ENCODE measurements at places on chromosomes 3 and 15. TPM values are rescaled to one million over a fixed set of nuclear protein-coding genes. Genes with fewer than 3 reads are reported as not detected.

GRCh38 chr3:8095724-8096123 lies 405.9 kb upstream of the LMCD1 start:
- H3K4me1 ChIP-seq: no peaks in the 10 kb centered on the region
- H3K27ac ChIP-seq: no peak overlapping the region
- H3K4me3 ChIP-seq: no peak overlapping the region
- H3K36me3 ChIP-seq: no peaks in the 10 kb centered on the region

- H3K4me3 ChIP-seq: no peak overlapping the region
- no peaks in the 10 kb centered on the region for H3K36me3 ChIP-seq
- DNase-seq: no peak
Observed at GRCh38 chr3:139318431-139318816, 25.4 kb upstream of the MRPS22 start.

GRCh38 chr3:167054926-167055325 lies 325.2 kb downstream of the ZBBX start:
- no peak overlapping the region for H3K27ac ChIP-seq
- H3K36me3 ChIP-seq: no peaks in the 10 kb centered on the region
- H3K27me3 ChIP-seq: no peaks in the 10 kb centered on the region
- H3K4me1 ChIP-seq: no peaks in the 10 kb centered on the region

DNA sequence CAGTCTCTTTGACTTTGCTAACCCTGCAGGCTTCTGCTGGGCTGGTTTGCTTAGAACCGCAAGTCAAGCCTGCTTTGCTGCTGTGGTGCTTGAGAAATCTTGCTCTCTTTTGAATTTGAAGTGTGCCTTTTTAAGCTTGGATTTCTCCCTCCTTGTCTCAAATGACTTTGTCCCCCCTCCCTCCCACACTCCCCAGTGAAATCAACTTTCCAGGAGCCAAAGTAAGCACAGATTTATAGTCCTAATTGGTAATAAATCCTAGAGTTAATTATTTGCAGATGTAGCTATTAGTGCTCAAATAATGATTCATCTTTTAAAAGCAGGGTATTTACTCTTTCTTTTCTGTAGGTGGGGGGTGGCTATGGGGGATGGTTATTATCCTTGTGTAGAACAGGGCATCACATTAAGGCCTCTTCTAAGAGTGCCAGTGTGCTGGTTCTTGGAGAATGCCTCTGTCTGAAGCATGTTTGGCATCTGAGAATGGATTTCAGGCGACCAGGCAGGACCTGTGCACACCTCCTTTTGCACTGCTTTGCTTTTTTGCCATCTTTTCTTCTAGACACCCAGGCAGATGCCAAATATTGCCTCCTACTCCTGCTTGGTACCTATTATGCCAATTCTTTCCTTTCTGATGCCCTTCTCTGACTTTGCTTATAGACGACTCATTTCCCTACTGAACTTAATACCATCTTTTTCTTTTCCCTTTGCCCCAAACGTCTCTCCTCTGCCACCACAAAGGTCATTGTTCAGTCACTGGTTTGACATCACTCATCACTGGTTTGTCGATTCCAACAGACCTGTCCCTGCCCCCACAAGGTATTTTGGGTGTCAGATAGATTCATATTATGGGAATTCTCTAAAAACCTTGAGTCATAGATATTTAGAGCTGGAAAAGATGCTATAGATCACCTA lies 50.7 kb downstream of the CLDN11 start:
- H3K27me3 ChIP-seq: no peaks in the 10 kb centered on the region
- H3K4me1 ChIP-seq: no peaks in the 10 kb centered on the region
- H3K4me3 ChIP-seq: no peak overlapping the region
- no peak overlapping the region for H3K27ac ChIP-seq
- no peaks in the 10 kb centered on the region for H3K36me3 ChIP-seq

- H3K4me1 ChIP-seq: peaks cover 48% of the 10 kb centered on the region
- peaks cover 80% of the 10 kb centered on the region for H3K36me3 ChIP-seq
- H3K4me3 ChIP-seq: no peak overlapping the region
- H3K27ac ChIP-seq: no peak overlapping the region
Observed at GRCh38 chr3:126464997-126465396, 10.7 kb downstream of the ZXDC start.

GRCh38 chr15:83818591-83818990 lies 164.7 kb downstream of the ADAMTSL3 start:
- no peaks in the 10 kb centered on the region for H3K36me3 ChIP-seq
- H3K4me3 ChIP-seq: no peak overlapping the region
- no peaks in the 10 kb centered on the region for H3K27me3 ChIP-seq
- DNase-seq: no peak

GRCh38 chr15:49185473-49185872 lies 15.4 kb downstream of the GALK2 start:
- no peaks in the 10 kb centered on the region for H3K36me3 ChIP-seq
- H3K27ac ChIP-seq: no peak overlapping the region
- no peak overlapping the region for H3K4me3 ChIP-seq
- no peaks in the 10 kb centered on the region for H3K27me3 ChIP-seq

DNA sequence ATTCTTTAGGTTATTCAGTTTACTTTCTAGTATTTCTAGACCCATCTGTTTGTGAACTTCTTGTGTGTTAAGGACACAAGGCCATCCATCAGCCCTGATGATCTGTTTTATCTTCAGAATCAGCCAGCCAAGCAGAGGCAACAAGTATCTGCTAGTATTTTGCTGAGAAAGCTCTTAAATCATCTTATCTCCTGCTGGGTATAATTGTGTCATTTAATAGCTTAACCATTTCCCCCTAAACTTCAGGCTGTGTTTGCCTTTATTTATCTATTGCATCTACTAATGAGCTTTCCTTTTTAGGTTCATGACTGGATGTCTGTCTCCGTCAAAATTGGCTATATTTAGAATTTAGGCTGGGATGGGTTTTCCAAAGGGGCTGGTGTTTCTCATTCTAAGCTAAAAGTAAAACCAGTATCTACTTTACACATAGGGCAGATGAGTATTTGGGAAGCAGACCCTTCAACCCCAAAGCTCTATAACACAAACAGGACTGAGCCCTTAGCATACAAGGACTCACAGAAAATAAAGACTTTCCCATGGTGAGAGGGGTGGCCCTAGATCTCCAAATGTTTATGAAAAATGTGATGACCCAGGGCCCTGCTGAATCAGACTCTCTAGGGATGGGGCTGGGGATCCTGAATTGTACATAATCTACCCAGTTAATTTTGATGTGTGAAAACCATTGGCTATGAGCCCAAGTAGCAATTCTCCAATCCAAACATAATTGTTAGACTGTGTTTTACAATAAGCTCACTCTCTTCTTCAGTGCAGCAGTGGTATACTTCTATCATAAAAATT lies 65.3 kb upstream of the PSMD6 start:
- no peaks in the 10 kb centered on the region for H3K27me3 ChIP-seq
- H3K4me3 ChIP-seq: no peak overlapping the region
- H3K27ac ChIP-seq: no peak overlapping the region
- no peak for DNase-seq
- no peaks in the 10 kb centered on the region for H3K36me3 ChIP-seq

DNA sequence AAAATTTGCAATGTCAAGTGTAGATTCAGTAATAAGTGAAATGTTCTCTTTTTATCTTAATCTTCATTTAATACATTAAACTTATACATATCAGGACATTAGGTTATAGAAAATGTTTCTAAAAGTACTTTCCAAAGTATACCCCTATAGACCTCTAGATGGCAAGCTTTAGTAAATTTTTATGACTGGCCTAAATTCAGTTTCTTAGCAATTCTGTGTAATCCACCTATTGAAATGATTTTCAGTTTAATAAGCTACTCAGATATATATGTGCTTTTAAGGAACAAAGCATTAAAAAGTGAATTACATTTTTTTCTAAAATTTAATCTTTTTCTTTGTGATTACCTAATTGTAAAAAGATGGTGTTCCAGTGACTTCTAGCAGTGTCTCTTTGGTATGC lies 342.2 kb downstream of the GBE1 start:
- no peak overlapping the region for H3K4me3 ChIP-seq
- no peak for DNase-seq
- no peak overlapping the region for H3K27ac ChIP-seq
- no peaks in the 10 kb centered on the region for H3K36me3 ChIP-seq

DNA sequence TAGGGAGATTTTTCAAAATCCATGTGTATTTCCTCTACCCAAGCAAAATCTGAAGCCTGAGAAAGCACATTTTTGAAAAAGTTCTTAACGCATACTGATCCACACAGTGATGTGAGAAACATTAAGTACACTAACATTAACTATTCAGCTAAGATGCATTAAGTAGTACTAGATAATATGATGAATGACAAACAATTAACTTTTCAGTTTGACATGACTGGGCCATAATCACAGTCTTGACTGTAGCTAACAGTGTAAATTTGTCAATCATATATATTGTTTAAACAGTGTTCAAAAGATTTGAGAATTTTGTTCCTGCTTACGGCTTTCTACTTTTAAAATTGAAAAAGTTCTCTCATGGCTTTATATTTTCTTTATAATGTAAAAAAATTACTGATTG lies 72.0 kb downstream of the CNTN3 start:
- H3K4me1 ChIP-seq: peaks cover 2% of the 10 kb centered on the region
- no peaks in the 10 kb centered on the region for H3K27me3 ChIP-seq
- H3K27ac ChIP-seq: no peak overlapping the region
- no peak overlapping the region for H3K4me3 ChIP-seq
- H3K36me3 ChIP-seq: no peaks in the 10 kb centered on the region
- no peak for DNase-seq

DNA sequence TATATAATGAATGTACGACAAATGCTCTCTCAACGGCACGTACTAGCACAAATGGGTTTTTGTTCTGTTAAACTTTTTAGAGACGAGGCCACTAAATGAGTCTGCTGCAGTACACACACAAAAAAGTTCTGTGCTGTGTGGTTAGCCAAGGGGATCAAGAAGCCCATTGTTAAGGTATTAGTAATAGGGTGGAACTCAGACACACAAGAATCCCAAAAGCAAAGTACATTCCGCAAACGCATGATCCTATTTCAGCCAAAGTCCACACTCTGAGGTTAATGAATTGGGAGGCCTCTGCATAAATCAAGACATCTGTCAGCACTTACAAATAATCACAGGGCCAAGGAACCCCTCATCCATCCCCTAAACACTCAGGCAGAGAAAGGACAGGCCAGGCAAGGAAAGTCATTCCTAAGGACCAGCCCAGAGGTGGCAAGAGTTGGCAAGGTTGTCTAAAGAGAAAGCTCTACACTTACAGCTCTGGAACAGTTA lies 12.1 kb downstream of the OSBPL10 start:
- no peaks in the 10 kb centered on the region for H3K4me1 ChIP-seq
- H3K27ac ChIP-seq: peak overlapping the region; percentile 68
- H3K36me3 ChIP-seq: no peaks in the 10 kb centered on the region
- no peak overlapping the region for H3K4me3 ChIP-seq
- no peaks in the 10 kb centered on the region for H3K27me3 ChIP-seq

GRCh38 chr3:61530355-61530754 lies 31.0 kb upstream of the PTPRG start:
- H3K27me3 ChIP-seq: no peaks in the 10 kb centered on the region
- H3K4me1 ChIP-seq: no peaks in the 10 kb centered on the region
- H3K4me3 ChIP-seq: no peak overlapping the region

DNA sequence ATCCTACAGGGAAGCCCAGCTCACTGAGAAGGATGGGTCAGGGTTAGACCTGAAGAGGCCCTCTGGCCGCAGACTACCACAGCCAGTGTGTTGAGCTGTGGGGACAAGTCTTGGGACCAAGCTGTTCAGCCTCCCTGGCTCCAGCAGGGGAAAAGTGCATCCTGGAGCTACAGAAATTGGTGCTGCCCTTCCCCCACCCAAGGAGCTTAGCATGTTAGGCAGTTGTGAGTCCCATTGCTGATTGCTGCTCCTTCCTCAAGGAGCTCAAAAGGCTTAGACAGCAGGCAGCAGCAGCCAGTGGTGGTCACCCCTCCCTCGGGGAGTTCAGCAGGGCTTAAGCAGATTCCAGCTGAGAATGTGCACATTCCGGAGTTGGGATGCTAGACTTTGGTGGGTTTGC lies 165.6 kb downstream of the ATP8B4 start:
- H3K27me3 ChIP-seq: no peaks in the 10 kb centered on the region
- H3K36me3 ChIP-seq: no peaks in the 10 kb centered on the region
- no peak overlapping the region for H3K4me3 ChIP-seq
- H3K27ac ChIP-seq: no peak overlapping the region

GRCh38 chr3:120907659-120908029 lies 361 bp upstream of the STXBP5L start:
- no peak overlapping the region for H3K27ac ChIP-seq
- peak overlapping the region; percentile 61 for H3K4me3 ChIP-seq
- peaks cover 25% of the 10 kb centered on the region for H3K4me1 ChIP-seq
- H3K27me3 ChIP-seq: no peaks in the 10 kb centered on the region
- no peaks in the 10 kb centered on the region for H3K36me3 ChIP-seq
- DNase-seq: no peak

DNA sequence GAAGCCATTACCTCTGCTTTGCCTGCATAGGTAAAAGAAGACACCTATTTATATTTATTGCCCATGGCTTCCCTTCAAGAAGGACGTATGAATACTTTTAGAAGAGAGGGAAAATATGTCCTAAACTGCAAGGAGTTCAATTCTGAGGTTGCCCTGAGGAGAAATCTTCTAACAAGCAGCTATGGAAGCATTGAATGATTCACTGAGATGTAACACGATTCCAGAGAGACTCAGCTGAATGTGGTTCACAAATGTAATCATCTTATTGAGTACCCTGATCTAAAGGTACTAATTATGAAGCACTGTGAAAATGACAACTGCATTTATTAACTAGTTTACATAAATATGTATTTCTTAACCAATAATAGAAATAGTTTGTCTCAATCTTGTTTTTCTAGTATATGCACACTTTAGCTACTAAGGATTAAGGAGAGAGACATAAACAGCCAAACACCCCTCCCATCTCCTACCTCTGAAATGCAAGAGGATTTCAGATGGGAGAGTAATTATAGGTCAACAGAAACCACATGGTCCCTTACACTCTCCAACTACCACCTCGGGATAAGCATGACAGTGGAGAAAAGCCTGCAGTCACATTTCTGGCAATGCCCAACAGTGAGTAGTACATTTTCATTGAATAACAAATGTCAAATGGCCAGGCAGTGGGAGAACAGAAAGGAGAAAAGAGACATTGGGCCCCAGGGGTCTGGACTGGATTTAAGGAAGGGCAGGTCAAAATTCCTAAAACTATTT lies 506.2 kb upstream of the IL12A start:
- H3K27ac ChIP-seq: no peak overlapping the region
- H3K4me1 ChIP-seq: no peaks in the 10 kb centered on the region
- no peak overlapping the region for H3K4me3 ChIP-seq
- H3K36me3 ChIP-seq: no peaks in the 10 kb centered on the region
- no peak for DNase-seq
- no peaks in the 10 kb centered on the region for H3K27me3 ChIP-seq

GRCh38 chr3:151171145-151171757 lies 31.8 kb downstream of the GPR171 start:
- no peak for DNase-seq
- H3K4me1 ChIP-seq: no peaks in the 10 kb centered on the region

Gene CLRN1
- not detected for total RNA-seq

Gene SLC22A14
- total RNA-seq: not detected

Gene NUSAP1
- total RNA-seq: 1.6 TPM

Gene SUMF1
- total RNA-seq: 34.3 TPM

Gene EEFSEC
- 9.1 TPM for total RNA-seq

Gene TICRR
- under 0.01 TPM for total RNA-seq

Gene CHCHD6
- 10.3 TPM for total RNA-seq

Gene KIF15
- 0.42 TPM for total RNA-seq

Gene TADA3
- 64.4 TPM for total RNA-seq

Gene GABRR3
- not detected for total RNA-seq

Gene CCR3
- not detected for total RNA-seq
